ENCODE measurements at places on chromosomes 2 and 18.

GRCh38 chr2:175837046-175837445, 165.0 kb downstream of the LNPK start:
- DNase-seq = no peak

- DNase-seq = no peak
Observed at GRCh38 chr2:7742301-7742700, 825.1 kb downstream of the RNF144A start.

GRCh38 chr18:48359626-48360025, 49.6 kb downstream of the ZBTB7C start:
- no peak for DNase-seq

- DNase-seq = no peak
Observed at GRCh38 chr2:210086292-210086691, 83.9 kb downstream of the RPE start.

- DNase-seq = no peak
Observed at GRCh38 chr18:79857082-79857671, 59.4 kb downstream of the KCNG2 start.

DNA sequence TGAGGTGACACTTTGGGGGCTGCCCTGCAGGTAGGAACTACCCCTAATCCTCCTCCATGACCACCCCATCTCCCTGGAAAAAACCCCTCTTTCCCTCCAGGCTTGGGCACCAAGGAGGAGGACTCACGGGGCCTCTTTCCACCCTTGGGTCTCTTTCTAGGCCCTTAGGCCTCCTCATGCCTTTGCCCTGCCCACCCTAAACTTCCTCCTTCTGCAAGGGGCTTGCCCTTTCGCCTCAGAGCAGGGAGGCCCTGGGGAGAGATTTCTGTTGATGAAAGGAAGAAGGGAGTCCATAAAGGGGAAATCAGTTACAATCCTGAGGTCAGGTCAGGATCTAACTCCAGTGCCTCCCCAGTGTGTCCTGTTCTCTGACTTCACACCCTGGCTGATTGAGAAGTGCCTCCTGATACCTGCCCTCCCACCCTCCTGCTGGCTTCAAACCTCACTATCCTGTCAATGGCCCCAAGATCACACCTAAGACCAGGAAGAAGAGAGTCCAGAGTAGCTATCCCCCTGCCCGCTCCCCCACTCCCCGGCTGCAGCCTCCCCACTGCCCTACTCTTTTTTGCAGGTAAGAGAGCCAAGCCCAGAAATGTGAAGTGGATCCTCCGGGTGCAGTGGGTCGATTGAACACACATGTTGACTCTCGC, 16.7 kb upstream of the TNS1 start:
- DNase-seq = no peak

DNA sequence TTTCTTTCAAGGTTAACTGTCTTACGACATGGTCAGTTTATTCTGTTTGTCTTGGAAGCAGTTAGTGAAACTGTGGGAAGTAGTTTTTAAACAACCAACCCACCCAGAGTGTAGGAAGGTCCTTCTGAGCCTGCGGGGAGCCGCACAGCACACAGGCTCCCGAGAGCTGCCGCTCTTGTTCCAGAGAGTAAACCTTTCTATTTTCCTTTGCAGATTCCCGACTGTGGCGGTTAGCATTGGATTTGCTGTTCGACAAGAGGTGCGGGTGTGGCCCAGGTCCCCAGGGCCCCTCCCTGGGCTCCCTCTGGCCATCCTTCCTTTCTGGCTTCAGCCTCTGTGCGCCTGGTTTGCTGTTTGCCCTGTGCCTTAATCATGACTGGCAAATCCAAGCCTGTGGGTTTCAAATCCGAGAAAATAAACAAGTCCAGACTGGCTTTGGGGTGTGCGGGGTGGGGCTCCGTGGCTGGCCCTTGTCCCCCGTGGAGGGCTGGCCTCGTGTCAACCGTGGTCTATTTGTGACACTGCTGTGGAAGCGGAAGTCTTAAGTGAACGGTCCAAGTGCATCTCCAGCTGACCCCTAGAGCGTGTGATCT, 30.7 kb downstream of the IMPA2 start:
- no peak for DNase-seq

- no peak for DNase-seq
Observed at GRCh38 chr18:36176711-36177110, 10.6 kb upstream of the MOCOS start.

DNA sequence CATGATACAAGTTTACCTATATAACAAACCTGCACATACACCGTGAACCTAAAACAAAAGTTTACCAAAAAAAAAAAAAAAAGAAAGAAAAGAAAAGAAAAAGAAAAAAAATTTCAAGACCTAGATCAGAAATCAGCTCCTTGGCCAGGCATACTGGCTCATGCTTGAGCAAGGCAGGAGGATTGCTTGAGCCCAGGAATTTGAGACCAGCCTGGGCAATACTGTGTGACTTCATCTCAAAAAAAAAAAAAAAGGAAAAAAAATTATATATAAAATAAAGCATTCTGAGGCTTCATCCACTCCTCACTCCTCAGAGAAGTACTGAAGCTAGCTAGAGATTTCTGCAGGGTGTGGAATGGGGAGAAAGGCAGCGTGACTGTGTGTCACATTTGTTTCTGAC, 11.8 kb upstream of the PROC start:
- no peak for DNase-seq

- DNase-seq = no peak
Observed at GRCh38 chr2:165002638-165003037, 47.3 kb upstream of the SLC38A11 start.

Data from hypothalamus (tissue), 51 donors.